ENCODE measurements at places on chromosomes 13 and 19.

DNA sequence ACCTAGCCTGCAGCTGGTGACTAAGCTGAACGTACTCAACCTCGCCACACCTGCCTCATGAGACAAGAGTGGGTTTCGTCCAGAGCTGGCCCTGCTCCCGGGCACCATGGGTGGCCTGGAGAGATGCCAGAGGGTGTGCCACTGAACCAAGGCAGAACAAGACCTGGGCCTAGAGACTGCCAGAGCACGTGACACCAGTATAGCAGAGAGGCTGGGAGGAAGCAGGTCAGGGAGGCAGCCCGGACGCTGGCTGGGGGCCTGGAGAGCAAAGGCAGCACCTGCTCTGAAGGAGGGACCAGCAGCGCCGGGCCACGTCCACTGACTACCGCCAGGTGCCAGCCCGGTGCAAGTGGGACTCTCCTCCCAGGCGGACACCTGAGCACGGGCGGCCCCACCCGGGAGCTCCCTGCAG is 7.3 kb upstream of the C13orf46 start:
- peak; percentile 69 for DNase-seq

GRCh38 chr19:9078651-9079050 is 8.2 kb upstream of the OR1M1 start:
- no peak for DNase-seq

- DNase-seq: no peak
These were observed 232.5 kb downstream of the SLC7A1 start for GRCh38 chr13:29362849-29363604.

- no peak for DNase-seq
These were observed 191.8 kb downstream of the PCCA start for GRCh38 chr13:100280681-100281080.

DNA sequence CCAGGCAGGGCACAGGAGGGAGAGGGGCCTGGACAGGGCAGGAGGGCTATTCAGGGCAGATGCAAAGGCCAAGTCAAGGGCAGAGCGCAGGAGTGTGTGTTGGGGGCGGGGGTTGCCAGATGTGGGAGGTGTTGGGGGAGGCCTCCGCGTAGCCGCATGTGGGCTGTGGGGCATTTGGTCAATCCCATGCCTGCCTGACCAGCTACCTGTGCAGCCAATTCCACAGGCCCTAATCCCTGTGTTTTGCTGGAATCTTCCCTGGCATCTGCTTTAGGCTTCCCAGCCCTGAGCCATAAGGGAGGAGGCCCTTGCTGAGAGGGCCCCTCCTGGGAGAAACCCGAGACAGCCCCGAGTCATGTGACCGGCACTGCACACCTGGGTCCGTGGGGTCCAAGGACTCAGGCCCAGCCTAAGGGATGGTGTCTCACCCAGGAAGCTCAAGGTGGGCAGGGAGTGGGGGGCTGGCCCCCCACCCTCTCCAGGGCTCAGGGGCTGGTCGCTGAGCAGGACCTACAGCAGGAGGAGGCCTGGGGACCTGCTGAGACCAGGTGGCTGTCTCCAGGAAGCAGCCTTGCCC is 20.3 kb downstream of the RFX1 start:
- DNase-seq: peak; percentile 87

DNA sequence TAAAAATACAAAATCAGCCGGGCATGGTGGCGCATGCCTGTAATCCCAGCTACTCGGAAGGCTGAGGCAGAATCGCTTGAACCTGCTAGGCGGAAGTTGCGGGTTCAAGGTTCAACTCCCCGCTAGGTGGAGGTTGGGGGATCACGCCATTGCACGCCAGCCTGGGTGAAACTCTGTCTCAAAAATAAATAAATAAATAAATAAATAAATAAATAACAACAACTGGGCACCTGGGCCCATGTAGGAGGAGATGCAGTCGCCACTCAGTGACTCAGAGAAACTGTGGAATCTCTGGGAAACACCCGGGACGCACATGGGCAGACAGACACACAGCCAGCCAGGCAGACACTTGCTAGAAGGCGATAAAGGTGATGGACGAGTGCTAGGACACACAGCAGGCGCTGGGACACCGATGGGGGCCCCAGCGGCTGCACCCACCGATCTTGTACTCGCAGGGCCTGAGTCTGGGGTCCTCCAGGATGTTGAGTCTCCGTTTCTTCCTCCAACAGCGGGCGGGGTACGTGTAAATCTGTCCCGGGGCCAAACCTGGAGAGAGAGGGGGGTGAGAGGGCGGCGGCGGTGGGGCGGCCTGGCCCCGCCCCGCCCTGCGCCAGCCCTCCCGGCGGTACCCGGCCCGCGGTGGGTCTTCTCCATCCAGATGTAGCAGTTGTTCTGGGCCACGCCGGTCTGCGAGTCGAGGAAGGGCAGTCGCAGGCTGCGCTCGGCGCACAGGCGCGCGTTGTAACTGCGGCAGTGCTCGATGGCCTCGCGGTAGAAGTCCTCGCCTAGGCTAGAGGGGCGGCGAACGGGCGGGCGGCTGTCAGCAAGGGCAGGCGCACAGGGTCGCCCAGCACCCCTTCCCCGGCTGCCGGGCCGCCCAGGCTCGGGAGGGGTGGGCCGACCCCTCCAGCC is 1.8 kb downstream of the DPF1 start:
- DNase-seq: no peak

DNA sequence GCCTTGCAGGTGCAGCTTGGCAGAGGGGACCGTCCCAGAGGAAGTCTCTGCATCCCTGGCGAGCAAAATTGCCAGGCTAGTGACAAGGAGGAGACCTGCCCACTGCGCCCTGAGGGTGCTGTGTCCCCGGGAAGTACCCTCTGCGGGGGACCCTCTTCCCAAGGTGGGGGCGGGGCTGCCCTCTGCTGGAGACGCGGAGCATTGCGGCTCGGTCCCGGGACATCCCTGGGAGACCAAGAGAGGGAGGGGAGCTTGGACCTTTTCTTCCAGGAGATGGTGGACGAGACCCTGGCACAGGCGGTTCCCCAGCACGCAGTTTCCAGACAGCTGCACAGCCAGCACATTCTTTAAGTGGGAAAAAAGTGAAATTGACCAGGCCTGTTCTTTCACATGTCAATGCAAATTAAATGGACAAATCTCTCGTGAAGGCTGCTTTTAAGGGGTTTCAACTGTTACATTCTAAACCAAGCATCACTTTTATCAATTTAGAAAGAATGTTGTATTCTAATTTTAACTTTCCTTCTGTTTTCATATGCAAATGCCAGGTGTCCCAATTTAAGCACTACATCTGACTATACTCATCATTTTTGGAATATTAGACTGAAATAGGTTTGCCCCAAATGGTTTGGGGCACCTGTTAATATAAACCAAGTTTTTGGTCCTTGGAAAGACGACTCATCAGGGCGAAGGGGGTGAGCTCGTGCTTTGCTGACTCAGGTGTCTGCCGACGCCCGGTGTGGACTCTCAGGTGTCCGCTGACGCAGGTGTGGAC is 60.7 kb downstream of the MCF2L start:
- no peak for DNase-seq

DNA sequence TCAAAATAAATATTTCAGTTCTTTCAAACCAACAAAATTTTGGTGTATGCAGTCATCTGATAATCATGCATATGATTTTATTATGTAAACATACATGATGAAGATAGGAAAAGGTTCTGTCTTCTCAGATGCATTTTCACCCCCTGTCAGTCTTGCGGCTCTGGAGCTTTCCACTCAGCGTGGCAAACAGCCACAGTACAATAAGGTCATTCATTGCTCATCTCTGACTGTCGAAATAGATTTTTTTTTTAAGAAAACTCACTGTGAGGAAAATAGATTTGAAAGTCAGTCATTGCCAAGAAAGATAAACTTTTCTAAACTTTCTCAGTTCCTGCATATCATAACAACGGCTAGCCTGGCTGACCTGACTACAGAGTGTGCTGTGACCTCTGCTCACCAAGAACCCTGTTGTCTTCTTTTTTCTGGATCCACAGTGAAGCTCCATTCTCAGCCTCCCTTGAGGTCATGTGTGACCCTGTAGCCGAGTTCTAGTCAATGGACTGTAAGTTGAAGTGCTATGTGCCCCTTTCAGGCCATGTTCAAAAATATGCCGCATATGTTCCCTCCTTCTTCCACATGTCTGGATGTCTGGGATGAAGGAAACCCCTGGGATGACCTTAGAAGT is 519.6 kb downstream of the KLF5 start:
- DNase-seq: no peak

GRCh38 chr19:5392486-5392885 is 51.9 kb upstream of the PTPRS start:
- DNase-seq: peak; percentile 79

- DNase-seq: no peak
These were observed 22.4 kb downstream of the ZNF571 start for GRCh38 chr19:37572203-37572602.

- no peak for DNase-seq
These were observed 5.3 kb downstream of the RGS9BP start for GRCh38 chr19:32680986-32681385.

DNA sequence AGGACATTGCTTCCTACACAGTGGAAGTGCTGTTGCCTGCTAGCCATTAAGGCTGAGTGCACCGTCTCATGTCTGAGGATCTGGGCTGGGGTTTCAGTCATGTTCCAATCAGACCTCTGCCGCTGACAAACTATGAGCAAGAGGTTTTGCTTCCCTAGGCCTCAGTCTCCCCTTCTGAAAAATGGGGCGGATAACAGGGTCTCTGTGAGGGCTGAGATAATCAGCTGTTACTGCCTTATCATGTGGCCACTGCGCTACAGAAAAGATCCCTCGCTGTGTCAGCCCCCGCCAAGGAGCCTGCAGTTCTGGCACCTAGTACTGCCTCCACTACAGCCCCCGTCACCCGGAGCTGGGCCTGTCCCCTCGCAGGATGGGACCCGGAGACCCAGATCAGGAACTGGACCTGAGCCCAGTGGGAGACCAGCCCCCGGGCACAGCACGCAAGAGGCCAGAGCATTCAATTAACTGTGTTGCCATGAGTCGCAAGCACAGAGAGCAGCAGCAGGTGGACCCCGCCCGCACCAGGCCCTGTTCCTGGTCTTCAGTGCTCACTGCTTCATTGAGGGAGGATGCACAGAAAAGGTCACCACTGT is 3.0 kb upstream of the PNKP start:
- DNase-seq: no peak

GRCh38 chr13:41502673-41503072 is 45.3 kb downstream of the RGCC start:
- no peak for DNase-seq

GRCh38 chr13:79225487-79226232 is 180.4 kb downstream of the RBM26 start:
- no peak for DNase-seq

GRCh38 chr19:31444931-31445330 is 95.7 kb upstream of the TSHZ3 start:
- no peak for DNase-seq

DNA sequence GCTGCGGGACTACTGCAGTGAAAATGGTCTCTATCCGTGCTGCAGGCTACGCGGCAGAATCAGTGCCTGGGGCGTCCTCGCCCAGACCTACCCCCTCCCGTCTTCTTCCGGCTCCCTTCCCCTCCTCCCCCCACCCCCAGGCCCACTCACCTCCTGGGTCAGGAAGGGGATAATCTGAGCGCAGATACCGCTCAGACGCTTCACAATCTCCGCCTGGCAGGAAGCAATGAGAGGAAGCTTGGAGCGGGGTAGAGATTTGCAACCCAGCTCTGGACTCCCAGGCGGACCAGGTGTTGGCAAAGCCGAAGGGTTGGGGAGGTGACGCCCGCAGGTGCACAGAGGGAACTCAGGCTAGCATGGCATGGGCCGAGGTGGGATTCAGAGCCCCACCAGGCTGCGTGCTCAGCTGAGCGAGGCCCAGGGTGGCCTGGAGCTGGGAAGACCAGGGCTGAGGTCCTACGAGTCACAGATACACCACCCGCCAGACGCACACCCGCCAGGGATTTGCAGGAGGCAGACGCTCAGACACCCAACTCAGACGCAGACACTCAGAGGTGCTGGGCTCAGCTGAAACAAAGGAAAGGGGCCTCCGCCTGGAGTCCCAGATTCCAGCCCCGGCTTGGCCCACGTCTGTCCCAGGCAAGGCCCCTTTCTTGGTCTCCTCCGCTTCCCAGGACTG is 4.1 kb downstream of the TLE2 start:
- no peak for DNase-seq

GRCh38 chr13:24861617-24862362 is 97.8 kb downstream of the RNF17 start:
- no peak for DNase-seq

- DNase-seq: no peak
These were observed 7.3 kb downstream of the TNNT1 start for GRCh38 chr19:55141696-55142095.

DNA sequence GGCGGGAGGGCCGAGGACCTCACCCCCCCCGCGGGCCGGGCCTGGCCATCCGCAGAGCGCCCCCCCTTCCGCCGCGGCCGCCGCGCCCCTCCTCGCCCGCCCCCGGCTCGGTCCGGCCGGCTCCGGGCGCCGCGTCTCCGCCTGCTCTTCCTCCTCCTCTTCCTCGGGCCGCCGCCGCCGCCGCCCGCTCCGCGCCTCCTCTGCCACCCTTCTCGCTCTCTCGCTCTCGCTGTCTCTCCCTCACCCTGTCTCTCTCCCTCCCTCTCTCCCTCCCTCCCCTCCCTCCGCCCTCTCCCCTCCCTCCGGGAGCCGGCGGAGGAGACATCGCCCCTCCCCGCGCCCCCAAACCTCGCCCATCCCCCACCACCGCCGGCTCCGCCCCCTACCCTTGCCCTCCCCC is at the start of gene SHANK1:
Gene SHANK1 (minus strand): TSS at position 237 of the 400 bp plus-strand sequence. CDS start 2,883 bp downstream, outside the sequence.
- DNase-seq: no peak

Data from NCI-H2171 (cell line).